CD4-positive, alpha-beta T cell treated with Interferon gamma for 1 hour (primary cell): ENCODE measurements at places on chromosomes 12 and 14.
A peak's percentile ranks its signal among the peaks of the same experiment; 100 is the strongest.

DNA sequence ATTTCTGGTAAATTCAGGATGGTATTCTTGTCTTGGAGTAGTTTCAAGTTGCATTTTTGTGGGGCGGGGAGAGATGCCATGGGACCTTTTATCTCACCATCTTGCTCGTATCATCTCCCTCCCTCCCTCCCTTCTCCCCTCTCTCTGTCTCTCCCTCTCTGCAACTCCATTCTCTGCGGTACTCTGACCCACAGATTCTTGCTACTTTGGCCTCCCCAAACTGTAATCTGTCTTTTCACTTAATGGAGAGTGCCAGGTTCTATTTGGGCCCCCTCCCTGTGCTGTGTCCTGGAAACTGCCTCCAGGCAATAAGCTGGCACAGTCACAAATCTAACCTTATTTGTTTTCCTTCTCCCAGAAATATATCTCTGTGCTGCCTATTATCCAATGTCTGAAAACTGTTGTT lies 175.2 kb downstream of the PAWR start:
- DNase-seq: no peak

DNA sequence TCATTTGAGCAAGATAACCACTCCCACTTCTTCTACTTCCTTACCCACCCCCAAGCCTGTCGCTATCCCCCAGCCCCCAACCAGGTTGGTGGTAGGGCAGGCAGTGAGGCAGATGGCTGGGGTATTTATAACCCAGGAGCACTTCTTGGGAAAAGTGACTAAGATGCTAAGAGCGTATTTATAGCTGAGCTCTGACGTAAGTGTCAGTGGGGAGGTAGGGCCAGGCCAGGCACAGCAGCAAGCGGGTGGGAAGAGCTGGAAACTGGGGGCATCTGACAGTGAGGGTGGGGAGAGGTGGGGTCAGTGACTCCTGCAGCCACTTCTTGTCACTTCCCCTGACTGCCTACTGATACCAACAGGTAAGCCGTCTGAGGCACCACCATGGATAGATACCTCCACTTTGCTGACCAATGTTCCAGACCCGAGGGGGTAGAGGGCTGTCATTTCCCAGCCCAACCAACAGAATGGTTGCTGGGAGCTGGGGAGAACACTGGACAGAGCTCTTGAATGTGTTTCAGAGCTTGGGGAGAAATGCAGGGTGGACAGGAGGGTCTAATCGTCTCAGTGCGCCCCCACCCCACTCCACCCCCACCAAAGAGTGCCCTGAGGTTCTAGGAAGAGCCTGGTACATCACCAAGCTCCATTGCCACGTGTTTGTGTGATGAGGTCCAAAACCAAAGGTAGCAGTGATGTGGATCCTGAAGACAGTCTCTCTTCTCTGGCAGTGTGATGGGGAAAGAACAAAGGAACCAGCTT lies 2.7 kb upstream of the INHBE start:
- DNase-seq: no peak

- DNase-seq: no peak
Measured at GRCh38 chr12:66120477-66120876, 10.1 kb downstream of the LLPH start.

GRCh38 chr12:104846056-104846767 lies 111.9 kb downstream of the SLC41A2 start:
- DNase-seq: no peak

- peak; percentile 7 for DNase-seq
Measured at GRCh38 chr12:14167005-14167628, 185.7 kb upstream of the GRIN2B start.

GRCh38 chr14:83757916-83758315 lies 1772.0 kb upstream of the FLRT2 start:
- DNase-seq: no peak

DNA sequence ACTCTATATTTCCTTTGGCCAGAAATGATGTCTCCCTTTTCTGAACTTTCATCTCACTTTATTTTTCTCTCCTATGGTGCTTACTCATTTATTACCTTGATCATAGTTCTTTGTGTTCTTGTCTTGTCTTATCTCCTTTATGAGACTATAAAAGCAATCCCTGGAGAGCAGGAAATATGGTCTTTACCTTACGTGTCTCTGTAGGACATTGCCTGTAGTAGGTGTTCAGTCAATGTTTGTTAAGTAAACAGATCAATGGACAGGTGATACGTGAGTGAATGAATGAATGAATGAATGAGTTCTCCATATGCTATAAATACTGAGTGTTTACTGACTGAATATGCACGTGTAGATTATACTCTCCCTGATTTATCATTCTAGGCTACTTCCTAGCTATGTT lies 193.7 kb upstream of the HMGA2 start:
- no peak for DNase-seq

DNA sequence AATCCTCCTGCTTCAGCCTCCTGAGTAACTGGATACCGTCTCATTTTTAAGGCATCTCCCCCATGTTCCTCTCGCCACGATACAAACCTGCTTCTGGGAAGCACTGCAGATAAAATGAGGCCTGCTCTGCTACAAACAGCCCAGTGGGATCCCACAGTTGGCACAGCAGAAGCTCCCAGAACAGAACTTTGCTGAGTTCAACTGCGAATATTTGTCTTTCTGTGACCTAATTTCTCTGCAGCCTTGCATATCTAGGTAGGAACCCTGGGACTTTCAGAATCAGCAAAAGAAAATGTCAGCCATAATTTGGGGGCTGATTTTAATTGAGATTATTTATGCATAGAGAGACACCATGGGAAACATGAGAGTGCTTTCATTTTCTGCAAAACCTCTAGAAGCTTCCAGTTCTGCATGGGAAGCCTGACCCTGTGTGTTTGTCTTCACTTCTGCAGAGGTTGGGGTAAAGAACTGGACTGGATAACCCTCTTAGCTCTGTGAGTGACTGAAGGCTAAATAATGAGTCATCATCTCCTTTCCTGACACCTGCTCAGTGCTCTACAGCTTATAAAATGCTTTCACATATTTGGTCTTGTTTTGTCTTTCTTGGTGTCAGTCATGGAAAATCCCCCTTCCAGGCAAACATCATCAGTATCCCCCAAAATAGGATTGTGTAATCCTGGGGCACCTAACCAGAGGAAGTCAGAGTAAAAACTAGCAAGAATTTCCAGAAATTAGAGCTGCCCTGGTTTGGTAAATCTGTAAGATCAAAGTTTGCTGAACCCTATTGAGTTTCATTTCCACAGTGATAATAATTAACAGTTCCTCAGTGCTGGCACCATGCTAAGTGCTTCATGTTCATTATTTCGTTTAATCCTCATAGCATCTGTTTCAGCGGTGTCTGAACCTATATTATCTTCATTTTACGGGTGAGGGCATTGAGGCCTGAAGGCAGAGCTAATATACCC lies 185.8 kb downstream of the SLC15A4 start:
- no peak for DNase-seq

- DNase-seq: no peak
Measured at GRCh38 chr14:57897144-57897748, 31.4 kb upstream of the SLC35F4 start.

DNA sequence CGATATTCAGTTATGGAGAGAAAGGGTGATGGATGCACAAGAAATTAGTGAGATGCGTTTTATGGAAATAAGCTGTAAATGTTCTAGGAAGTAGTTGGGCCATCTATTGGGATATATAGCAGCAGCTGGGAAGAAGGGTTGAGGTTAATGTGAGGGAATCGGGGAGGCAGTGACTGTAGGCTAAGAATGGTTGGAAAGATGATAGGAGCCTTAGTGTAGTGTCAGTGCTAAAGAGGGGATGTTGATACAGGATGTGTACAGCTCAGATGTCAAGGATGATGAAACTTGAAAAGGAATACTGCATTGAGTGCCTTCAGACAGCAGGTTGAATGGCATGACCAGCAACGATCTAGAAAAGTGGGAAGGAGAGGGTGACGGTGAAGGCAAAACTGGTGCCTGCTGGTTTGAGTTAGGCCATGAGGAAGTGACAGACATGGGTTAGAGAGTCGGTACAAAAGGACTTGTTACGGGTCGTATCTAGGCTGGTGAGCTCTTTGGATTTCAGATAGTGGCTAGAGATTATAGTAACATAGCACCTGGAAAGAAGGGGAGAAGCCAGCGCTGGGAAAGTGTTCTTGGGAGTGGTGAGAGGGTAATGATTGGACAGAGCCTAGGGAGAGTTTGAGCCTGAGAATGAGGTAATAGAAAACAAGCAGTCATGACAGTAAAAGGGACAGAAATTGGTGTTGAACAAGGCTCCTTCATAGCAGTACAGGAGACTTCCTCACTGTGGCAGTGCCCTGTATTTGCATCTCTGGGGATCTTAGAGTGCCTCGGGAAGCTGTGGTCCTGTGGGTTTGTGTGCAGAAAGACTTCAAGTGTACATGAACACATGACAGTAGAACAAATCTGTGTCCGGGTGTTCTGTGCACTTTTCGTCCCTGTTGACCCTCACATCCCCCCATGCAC lies 9.6 kb downstream of the MARS1 start:
- DNase-seq: no peak
